ENCODE measurements at places on chromosomes 16 and 17.
A peak's percentile ranks its signal among the peaks of the same experiment; 100 is the strongest.

DNA sequence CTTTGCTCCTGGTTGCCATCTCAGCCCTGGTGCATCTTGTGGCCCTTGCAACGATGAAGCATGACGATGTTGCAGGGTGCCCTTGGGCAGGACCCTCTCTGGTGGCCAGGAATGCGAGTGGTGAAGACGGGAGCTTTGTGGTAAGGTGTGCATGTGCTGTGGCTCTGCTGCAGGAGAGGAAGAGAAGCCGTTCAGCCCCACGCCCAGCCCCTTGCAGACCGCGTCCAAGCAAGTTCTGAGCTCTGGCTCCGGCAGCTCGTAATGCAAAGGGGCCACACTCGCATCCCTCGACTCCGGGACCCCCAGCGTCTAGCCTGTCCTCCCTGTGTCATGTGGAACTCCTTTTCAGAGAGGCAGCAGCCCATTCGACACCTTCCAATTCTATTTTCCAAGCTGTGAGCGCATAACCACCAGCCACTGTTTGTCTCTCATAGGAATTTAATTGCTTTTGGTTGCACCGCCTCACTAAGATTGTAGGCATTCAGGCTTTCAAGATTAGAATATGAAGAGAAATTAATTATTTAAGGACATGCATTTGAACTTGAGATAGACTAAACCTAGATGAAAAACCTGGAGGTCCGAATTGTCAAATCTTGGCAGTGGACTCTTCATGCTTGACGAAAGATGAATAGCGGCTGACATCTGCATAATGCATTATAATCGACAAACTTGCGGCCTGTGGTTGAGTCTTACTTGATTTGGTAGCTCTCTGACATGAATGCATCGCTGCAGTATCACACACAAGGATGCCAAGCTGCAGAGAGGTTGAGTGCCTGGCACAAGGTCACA lies 21.1 kb upstream of the KCNG4 start:
- H3K4me1 ChIP-seq: no peaks in the 10 kb centered on the region
- ATAC-seq: no peak
- H3K27ac ChIP-seq: no peak overlapping the region
- H3K27me3 ChIP-seq: peaks cover 8% of the 10 kb centered on the region
- H3K36me3 ChIP-seq: no peaks in the 10 kb centered on the region
- no peak overlapping the region for H3K4me3 ChIP-seq

DNA sequence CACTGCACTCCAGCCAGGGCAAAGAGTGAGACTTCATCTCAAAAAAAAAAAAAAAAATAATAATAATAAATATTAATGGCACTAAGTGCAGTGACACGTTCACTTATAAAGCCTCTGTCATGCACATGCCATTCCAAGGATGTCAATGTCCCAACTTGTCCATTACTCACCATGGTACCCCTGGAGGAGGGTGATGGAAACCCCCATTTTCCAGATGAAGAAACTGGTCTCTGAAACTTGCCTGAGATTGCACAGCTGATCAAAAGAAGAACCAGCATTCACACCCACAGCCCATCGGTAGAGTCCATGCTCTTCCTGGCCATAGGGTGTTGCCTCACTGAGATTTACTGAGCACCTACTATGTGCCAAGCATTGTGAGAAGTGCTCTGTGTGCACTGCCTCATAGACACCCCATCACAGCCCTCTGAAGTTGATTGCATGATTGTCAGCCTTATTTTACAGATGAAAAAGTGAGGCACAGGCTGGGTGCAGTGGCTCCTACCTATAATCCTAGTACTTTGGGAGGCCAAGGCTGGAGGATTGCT lies 123.7 kb downstream of the ABCC1 start:
- H3K36me3 ChIP-seq: peaks cover 98% of the 10 kb centered on the region
- H3K4me3 ChIP-seq: no peak overlapping the region

- no peak overlapping the region for H3K4me3 ChIP-seq
- H3K27ac ChIP-seq: peak overlapping the region; percentile 48
- no peaks in the 10 kb centered on the region for H3K27me3 ChIP-seq
- peaks cover 100% of the 10 kb centered on the region for H3K36me3 ChIP-seq
These were observed 49.7 kb upstream of the ENDOV start for GRCh38 chr17:80365001-80365965.

GRCh38 chr16:75294773-75295459 lies 43.5 kb upstream of the BCAR1 start:
- no peak for ATAC-seq
- peaks cover 98% of the 10 kb centered on the region for H3K36me3 ChIP-seq
- H3K27ac ChIP-seq: no peak overlapping the region
- H3K4me1 ChIP-seq: peaks cover 4% of the 10 kb centered on the region
- no peak overlapping the region for H3K4me3 ChIP-seq

GRCh38 chr17:76079956-76080767 lies 1.2 kb downstream of the ZACN start:
- no peak overlapping the region for H3K4me3 ChIP-seq
- H3K27me3 ChIP-seq: peaks cover 14% of the 10 kb centered on the region
- H3K27ac ChIP-seq: no peak overlapping the region
- peaks cover 4% of the 10 kb centered on the region for H3K4me1 ChIP-seq
- peaks cover 46% of the 10 kb centered on the region for H3K36me3 ChIP-seq

Data from activated T-helper 17 cell treated with anti-CD3 and anti-CD28 coated beads, Interleukin-2, amount 50 U/mL, for 72 hours (primary cell).